ENCODE measurements at places on chromosomes 2 and 18. TPM values are rescaled to one million over a fixed set of nuclear protein-coding genes. Genes with fewer than 3 reads are reported as not detected.

Gene CDC42EP3
- 70.2 TPM for total RNA-seq

Gene APCDD1
- 0.19 TPM for total RNA-seq

Gene NT5C1B
- not detected for total RNA-seq

Gene CRYGD
- total RNA-seq = not detected

Gene ERFE
- total RNA-seq = 2.8 TPM

Gene NCKAP5
- 9.9 TPM for total RNA-seq

Gene CD302
- total RNA-seq = 5.4 TPM

Gene DNAJC5G
- not detected for total RNA-seq

Gene EEF1B2
- 823 TPM for total RNA-seq

Gene DSEL
- 55.0 TPM for total RNA-seq

Gene KCNE4
- total RNA-seq = 151 TPM

Gene UPP2
- total RNA-seq = not detected

Gene HOXD3
- 0.28 TPM for total RNA-seq

Gene NCOA1
- 7.5 TPM for total RNA-seq

Gene SNORC
- 0.56 TPM for total RNA-seq

Gene LRRC30
- total RNA-seq = not detected

Gene ASXL3
- 1.1 TPM for total RNA-seq

Gene NYAP2
- not detected for total RNA-seq

Gene CLHC1
- 7.9 TPM for total RNA-seq

Gene REG1B
- total RNA-seq = not detected

Gene C2orf80
- total RNA-seq = not detected

Gene LHCGR
- not detected for total RNA-seq

Gene KIF1A
- not detected for total RNA-seq

Gene SP3
- 93.6 TPM for total RNA-seq

Gene UCN
- 1.1 TPM for total RNA-seq

Gene HOXD13
- not detected for total RNA-seq

Gene DRC1
- total RNA-seq = not detected

Gene KLF7
- 18.6 TPM for total RNA-seq

Gene RAB6C
- under 0.01 TPM for total RNA-seq

Gene RPL31
- 1,362 TPM for total RNA-seq
